Suppressor macrophage treated with lipopolysaccharide for 1 hour (primary cell): ENCODE measurements at places on chromosomes 12 and 14.

DNA sequence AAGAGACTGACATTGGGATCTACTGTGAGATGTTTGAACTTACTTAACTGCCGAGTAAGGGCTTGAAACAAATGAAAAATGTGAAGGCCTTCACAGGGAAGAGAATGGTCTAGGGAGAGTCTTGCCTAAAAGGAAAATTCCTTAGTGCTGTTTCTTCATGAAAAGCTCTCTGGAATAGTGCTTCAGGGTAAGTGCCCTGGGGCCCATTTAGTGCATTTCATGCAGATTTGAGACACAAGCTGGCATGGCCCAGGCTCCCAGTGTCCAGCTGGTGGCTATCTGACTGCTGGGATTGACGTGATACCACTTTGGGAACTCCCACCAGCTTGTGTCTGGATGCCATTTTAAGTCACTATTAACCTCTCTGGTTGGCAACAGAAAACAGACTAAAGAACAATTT is 26.9 kb downstream of the BEST3 start:
- DNase-seq = no peak

DNA sequence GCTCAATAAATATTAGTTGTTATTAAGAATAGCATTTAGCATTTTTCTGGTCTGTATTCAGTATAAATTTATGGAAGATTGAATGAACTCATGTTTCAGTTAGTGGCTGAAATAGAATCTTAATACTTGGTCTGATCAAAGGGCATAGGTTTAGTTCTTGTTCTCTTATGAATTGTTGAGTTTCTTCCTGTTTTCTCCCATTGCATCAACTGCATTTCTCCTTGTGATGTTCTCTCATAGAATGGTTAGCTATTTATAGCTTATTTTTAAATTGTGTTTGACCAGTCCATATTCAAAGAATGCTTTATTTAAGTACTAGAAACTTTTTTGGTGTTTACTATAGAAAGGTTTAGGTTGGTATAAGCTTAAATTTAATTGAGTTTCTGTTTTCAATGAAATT is 29.8 kb downstream of the APAF1 start:
- DNase-seq = peak; percentile 45

DNA sequence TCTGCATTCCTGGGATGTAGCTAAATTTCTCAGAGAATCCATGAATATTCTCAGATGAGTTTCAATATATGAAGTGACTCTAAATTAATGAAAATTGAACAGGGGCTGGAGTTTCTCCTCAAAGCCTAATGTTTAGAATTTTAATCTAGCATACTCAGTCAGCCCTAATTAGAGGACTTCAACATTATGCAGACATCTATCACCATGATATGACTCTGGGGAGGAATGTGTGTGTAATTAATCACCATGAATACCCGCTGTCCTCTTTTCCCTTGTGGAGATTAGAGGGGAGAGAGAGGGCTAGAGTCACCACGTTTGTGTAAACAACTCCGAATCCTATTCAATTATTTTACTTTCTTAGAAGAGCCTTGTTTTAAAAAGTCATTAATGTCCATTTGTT is 698.6 kb upstream of the MDGA2 start:
- no peak for DNase-seq

- DNase-seq = no peak
Measured at GRCh38 chr14:81523616-81524015, 10.0 kb downstream of the SEL1L start.

DNA sequence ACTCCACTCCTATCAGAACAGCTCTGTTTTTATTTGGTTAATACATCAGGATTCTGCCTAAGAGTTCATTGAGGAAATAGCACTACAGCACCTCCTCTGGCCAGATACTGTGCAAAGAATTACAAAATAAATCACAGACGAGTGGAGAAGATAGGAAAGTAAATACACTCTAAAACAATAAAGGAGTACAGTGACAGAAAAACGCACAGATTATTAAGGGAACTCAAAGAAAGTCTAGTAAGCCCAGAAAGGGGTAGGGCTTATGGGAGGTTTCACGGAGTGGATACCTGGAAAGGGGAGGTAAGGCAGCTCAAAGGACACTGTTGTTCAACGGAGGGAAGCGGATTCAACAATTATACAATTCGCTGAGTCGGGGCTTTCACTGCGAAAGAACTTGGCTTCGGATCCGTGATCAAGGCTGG is 5.5 kb downstream of the OR10AD1 start:
- DNase-seq = peak; percentile 65

GRCh38 chr12:45377815-45378214 is 161.9 kb downstream of the ANO6 start:
- peak; percentile 33 for DNase-seq

DNA sequence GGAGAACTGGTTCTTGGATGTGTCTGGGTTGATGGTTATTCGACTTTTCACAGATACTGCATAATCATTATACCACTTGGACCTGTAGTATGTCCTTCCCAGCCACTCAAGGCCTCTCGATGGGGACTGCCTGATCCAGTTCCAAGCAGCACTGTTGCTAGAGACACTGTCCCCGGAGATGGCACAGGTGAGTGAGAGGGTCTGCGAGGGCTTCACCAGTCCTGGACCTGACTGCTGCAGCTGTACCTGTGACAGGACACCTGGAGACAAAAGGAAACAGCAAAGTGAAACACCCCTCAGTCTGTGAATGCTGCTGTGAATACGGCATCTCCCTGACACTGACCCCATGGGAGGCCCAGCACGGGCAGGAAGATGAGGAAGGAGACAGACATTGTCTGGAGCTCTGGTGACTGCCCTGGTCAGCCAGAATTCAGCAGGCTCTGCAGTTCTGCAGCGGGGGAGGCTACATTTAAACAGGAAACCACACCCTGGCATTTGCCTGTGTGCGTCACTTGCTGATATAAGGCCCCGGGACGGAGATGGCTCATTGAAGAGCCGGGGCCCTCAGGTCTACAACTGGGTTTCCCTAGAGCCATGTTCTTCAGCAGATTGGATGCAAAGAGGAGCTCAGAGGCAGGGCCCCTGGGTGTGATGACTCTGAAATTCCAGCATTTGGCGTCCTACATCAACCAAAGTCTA is 413.6 kb downstream of the TMEM121 start:
- peak; percentile 34 for DNase-seq

- no peak for DNase-seq
Measured at GRCh38 chr12:121085506-121086353, 46.7 kb upstream of the OASL start.

DNA sequence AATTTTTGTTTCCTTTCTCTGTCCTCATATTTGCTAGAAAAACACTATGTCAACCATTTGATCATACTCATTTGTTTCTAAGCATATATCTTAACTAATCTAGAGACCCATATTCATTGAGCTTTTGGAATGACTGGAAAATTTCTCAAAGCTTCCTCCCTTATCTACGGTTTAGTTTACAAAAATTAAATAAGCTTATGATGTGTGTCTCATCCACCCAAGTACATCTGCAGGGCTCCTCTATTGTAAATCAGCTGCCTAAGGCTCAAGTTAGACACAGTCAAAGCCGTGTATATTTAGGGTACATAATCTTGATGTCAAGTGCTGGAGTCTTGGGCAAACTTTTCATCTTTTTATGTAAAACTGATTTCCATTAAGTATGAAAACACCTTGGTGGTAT is 370.5 kb downstream of the DIO2 start:
- DNase-seq = no peak

DNA sequence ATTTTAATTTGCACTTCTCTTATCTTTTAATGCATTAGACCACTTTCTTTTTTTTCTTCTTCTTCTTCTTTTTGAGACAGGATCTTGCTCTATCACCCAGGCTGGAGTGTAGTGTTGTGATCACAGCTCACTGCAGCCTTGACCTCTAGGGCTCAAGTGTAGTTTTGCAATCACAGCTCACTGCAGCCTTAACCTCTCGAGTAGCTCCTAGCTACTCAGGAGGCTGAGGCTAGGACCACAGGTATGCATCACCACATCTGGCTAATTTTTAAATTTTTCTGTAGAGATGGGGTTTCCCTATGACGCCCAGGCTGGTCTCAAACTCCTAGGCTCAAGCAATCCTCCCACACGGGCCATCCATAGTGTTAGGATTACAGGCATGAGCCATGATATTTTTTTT is 12.7 kb downstream of the TMED8 start:
- no peak for DNase-seq
